Fibroblast of skin of right quadriceps (primary cell): ENCODE measurements at places on chromosomes 2 and 18.

DNA sequence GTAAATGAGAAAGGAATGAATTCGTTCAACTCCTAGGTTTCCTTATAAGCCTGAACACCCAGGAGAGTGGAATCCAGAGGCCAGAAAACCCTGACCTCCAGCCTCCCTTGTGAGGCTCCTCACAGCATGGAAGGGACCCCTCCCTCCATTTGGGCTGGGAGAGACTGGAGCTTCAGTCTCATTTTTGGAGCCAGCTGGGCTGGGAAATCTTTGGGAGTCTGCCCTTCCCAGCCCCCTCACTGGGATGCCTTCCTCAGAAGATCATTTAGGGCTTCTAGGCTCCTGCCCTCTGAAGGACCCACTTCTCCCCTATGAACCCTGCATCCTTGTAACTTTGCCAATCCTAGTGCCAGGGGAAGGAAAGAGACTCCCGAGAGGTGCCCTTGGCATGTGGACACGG, 346.1 kb downstream of the CYP26B1 start:
- no peak for DNase-seq

DNA sequence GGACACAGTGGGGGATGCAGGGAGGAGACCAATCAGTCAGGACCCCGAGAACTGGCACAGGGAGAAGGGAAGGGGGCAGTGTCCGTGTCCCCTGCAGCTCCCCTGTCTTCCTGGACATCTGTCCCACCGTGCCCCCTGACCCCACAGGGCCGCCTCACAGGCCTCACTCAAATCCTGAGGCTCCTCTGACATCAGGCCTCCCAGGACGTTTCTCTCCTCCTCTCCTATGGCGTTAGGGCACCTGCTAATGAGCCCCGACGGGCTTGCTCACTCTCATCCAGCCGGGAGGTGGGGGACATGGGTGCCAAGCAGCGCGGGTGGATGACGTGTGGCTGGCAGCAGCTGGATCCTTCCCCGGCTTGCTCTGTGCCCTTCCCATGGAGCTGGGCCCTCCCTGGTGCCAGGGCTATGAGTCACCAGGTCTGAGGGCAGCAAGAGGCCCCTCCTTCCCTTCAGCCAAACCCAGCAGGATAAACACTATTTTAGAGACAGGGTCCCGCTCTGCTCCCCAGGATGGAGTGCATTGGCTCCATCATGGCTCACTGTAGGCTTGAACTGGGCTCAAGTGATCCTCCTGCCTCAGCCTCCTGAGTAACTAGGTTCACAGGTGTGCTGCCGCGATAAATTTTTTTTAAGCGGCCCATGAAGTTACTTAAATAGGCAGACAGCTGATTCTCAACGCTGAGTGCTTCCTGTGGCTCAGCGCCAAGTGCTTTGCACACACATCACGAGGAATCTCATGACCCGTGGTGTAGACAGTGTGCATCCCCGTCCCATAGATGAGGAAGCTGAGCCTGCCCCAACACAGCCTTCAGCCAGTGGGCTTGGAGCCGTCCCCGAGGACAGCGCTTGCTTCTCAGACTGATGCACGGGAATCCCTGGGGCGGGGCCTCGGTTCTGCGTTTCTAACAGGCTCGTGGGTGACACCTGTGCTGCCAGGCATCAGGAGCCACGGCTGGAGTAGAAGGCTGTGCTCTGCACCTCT, 64.5 kb upstream of the HDAC4 start:
- DNase-seq: no peak

DNA sequence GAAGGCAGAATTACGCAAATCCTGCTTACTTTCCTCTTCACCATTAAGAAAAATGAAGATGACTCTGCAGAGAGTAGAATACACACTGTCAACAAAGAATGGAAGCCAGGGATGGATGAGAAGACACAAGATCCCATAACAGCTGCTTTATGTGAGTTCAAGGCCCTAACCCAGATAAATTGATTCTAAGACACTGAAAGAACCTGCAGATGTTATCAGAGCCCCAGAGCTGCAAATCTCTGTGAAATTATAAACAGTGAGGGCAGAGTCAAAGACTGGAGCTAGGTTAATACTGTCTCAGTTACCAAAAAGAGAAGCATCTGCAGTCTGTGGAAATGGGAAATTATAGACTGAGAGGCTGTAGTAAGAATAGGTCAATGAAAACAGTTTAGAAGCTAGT, 320.1 kb upstream of the PKDCC start:
- no peak for DNase-seq

GRCh38 chr2:16080071-16080470, 139.7 kb downstream of the MYCN start:
- no peak for DNase-seq

- DNase-seq: no peak
These were observed 10.6 kb downstream of the HTRA2 start for GRCh38 chr2:74540291-74540690.
